Amniotic stem cell (primary cell): ENCODE measurements at places on chromosomes 7 and 10.

DNA sequence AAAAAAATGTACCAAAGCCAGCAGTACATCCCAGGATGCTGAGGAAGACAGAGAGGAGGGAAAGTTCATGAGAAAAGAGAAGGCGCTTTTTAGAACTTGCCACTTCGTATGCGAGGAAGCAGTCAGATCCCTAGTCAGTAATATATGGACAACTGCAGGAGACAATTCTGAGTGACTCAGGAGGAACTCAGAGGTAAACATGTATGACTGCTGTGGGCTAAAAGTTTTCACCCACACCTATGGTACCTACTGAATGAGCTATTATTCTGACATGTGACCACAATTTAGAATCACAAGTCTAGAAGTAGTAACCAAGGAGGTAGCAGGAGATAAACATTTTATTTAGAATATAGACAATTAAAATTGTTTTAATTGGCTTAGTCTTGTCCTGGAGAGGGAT lies 126.5 kb downstream of the ICA1 start:
- DNase-seq: no peak

- DNase-seq: no peak
Observed at GRCh38 chr10:33753389-33753788, 418.9 kb upstream of the NRP1 start.

DNA sequence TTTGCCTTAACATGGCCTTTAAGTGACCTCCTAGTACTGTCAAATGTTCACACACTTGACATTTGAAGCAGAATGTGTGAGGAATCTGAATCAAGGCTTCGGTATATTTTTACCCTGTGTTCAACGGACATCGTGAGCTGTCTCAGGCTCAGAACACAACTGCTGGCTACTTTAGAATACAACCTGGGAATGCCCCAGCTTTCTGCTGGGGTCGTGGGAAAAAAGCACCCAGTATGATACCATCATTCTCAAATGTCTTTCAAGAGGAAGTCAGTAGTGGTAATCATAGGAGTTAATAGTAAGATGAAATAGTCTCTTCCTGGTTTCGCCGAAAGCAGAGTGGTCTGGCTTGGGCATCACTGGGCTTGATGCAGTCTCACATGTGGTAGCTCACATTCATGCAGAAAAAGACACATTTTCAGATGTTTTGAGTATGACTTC lies 67.2 kb downstream of the CREB5 start:
- no peak for DNase-seq

GRCh38 chr7:140079121-140079536 lies 16.4 kb upstream of the PARP12 start:
- DNase-seq: no peak

DNA sequence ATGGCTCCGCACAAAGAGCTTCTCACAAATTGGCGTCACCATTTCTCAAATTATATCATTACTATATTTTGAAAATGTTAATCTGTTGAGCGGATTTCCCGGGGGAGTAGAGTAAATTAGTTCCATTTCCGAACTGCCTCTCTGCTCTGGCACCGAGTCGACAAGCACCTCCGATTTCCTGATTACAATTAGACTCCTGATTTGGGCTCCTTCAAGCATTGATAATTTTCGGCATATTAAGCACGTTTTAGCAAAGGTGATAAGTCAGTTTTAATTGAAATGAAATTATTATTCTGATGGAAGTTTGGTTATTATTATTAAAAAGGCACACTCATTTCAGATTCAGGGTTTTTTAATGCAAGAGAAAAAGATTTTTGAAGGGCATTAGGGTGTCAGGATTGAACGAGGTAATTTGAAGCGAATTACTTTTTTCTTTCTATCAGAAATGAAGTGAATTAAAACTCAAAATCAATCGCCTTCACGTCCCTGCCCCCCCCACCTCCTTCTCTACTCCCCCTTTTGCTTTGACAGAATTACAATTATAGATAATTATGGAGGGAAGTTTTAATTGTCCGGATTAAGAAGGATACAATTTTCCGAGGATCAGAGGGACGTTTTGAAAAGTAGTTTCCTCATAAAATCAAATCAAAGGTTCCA lies 4.0 kb upstream of the UNCX start:
- no peak for DNase-seq

DNA sequence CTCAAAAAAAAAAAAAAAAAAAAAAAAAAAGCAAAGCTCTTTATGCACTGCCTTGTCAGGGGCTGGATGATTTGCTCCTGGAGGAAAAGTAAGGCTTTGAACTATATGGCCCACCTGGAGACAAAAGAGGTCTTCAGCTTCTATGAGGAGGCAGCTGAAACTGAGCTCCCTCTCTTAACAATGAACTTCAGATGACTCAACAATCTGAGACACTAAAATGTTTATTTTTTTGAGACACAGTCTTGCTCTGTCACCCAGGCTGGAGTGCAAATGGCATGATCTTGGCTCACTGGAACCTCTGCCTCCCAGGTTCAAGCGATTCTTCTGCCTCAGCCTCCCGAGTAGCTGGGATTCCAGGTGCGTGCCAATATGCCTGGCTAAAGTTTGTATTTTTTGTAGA lies 36.7 kb downstream of the RAB19 start:
- no peak for DNase-seq

DNA sequence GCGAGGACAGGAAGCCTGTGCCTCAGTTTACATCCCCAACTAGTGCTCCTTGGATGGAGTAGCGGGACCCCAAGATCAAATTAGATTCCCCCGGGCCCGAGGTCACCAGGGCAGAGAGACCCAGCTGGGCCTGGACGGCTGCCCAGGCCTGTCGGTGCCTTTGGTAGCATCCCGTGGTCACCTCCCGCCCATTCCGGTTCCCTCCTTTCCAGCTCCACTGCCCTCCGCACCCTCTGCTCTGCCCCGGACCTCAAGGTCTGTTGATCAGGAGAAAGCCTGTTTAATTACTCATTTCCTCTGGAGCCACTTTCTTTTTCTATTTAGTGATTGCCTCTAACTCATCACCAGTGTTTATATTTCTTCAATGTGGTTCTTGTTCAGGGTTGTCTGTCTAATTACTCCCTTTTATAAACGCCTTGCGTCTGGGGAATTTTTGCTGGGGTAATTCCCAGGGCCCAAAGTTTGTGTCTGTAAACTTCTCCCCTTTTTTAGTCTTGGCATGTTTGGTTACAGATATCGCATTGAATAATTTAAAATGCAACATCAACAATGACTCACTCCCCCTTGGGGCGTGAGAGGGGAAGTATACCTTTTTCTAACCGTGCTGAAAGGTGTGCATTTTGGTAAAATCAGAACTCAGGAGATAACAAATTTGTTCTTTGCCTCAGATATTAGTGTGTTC lies 1.9 kb downstream of the FOXK1 start:
- DNase-seq: peak; percentile 12

DNA sequence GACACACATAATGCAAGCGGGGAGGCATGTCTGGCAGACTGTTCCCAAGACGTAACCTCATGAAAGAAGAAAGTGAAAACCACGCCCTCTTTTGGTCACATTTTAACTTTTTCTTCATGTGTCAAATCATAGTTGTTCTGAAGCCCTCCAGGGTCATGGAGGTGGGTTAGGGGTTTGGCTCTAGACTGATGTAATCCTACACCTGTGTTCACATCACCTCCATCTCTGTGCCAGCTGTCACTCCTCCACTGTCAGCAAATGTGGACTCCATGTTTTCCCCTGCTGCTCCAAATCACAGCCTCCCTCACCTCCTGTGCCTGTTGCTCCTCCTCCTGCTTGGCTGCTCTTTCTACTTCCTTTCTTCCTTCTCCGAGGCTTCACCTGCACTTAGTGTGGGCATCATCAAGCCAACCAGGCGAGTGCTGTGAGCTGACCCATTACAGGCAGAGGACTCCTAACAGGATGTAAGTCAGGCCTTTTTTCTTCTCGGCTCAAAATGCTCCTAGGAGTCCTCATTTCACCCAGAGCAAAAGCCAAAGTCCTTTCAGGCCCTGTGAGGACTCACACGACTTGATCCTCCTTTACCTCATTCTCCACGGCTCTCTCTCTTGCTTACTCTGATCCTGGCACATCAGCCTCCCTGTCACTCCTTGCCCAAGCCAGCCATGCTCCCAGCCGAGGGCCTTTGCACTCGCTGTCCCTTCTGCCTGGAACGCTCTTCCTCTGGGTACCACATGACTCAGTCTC lies 66.4 kb upstream of the IFRD1 start:
- DNase-seq: no peak
